ENCODE measurements at places on chromosomes 6 and 20.

DNA sequence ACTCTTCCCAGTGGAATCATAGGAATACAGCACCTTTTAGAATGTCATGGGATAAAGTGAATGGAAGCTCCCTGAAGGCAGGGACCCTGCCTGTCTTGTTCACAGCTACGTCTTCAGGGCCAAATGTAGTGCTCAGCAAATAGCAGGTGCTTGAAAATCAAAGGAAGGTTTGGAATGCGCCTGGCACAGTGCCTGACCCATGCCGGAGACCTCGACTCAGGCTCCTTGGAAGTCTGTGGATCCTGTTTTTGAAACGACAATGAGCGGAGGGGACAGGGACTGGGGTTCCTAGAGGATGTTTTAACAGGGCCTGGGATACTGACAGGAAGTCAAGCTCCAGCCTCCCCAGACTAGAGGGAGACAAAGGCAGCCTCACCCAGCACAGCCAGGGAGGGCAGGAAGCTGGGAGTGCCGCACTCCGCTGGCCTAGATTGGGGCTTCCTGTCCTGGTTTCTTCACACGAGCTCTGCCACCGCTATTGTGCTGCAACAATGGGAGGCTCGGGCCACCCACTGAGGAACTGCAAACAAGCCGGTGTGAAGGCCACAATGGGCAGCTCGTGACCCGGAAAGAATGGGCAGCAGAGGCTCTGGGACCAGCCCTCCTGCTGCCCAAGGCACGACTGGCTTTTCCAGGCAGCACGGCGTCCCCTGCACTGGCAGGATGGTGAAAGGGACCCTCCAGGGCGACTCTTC lies 76.7 kb downstream of the PREX1 start:
- DNase-seq = peak; percentile 42

- DNase-seq = no peak
Measured at GRCh38 chr20:57881466-57882385, 171.9 kb upstream of the PMEPA1 start.

DNA sequence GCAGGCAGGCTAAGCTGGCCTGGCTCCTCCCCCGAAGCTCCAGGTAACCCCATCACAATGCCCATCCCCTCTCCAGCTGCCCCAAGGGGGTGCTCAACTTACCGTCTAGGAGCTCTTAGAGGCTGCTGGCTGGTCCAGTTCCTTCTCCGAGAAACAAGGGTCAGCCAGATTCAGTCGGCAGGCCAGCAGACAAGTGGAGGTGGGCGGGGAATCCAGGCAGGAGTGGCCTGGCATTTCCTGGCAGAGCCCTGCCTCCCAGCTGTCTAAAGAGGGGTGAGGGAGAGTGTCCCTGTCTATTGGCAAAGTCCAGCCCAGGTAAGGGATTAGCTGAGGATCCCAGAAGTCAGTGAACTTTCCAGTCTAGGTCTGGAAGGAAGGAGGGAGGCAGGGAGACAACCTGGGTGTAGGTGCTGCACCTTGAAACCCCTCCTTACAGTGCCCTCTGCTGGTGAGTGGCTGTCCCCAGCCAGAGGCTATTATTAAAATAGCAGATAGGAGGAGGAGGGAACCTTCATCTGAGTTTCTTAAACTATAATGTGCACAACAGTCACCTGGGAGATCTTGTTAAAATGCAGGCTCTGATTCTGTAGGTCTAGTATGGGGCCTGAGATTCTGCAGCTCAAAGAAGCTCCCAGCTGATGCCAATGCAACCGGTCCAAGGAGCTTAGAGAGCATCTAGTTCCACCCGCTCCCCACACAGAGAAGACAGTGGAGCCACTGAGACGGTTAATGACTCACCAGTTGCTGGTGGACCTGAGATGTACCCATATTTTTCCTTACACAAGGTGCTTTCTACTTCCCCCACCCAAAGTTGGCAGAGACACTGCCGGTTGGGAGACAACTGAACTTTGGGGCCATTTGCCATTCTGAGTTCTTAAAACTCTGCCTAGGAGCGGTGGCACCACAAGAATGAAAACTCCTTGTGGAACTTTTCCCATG lies at the start of gene UNC5CL:
Gene UNC5CL, minus strand, starts transcription at position 162 of the 939 bp plus-strand sequence. CDS start 4,147 bp downstream, outside the sequence.
- peak; percentile 54 for DNase-seq

GRCh38 chr6:134195164-134195906 lies 122.6 kb downstream of the SGK1 start:
- DNase-seq = no peak

GRCh38 chr6:139943391-139943790 lies 568.9 kb upstream of the CITED2 start:
- DNase-seq = no peak

DNA sequence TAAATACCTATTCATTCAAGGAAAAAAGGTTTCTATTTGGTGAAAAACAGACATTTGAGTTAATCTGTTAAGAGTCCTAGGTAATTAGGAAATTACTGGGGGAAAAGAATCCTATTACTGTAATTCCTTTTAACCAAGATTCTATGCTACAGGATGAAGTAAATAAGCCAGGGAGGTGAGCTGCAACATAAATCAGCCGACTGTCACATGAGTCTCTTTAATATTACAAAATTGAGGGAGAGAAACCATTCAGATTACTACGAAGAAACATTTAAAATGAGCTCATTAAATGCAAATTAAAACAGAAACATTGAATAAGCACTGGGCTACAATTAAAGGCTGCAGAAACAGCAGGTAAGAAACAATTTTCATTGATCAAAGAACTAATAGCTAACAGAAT lies 5.3 kb downstream of the PRKN start:
- DNase-seq = no peak

- no peak for DNase-seq
Measured at GRCh38 chr6:137202078-137202477, 17.1 kb downstream of the IFNGR1 start.

GRCh38 chr6:141105481-141105880 lies 1027.2 kb upstream of the GJE1 start:
- DNase-seq = no peak

GRCh38 chr6:155801046-155801445 lies 345.4 kb upstream of the NOX3 start:
- no peak for DNase-seq

DNA sequence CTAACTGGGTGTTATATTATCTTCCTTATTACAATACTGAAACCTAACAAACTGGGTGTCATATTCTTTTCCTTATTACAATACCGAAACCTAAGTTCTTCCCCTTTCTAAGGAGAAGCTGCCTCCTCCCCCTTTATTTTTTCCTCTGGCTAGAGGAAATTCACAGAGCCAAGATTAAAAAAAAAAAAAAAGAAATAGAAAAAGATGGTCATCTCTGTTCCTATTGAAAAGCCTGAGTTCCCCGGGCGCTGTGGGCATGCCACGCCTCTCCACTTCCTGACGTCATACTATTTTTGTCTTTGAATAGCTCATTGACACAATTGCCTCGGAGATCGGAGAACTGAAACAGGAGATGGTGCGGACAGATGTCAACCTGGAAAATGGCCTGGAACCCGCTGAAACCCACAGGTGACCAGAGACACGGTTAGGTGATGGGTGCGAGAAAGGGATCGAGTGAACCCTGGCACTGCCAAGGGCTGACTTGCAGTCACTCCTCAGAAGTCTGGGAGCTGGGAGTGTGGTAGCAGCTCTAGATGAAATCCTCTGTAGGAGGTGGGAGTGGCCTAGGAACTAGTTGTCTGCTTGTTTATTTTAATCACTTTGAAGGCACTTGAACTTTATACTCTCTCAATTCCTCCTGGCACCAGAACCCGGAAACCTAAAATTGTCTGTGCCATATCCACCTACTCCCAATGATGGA lies 82.2 kb upstream of the NAA20 start:
- DNase-seq = peak; percentile 2

GRCh38 chr6:36674942-36675341 lies 3.6 kb upstream of the CDKN1A start:
- DNase-seq = no peak

All from activated CD4-positive, alpha-beta T cell treated with anti-CD3 and anti-CD28 coated beads, Interleukin-2, amount 50 U/mL, for 1 hour (primary cell).